ENCODE measurements at places on chromosomes 3 and 15. TPM values are rescaled to one million over a fixed set of nuclear protein-coding genes. Genes with fewer than 3 reads are reported as not detected.

Gene SPTSSB
- total RNA-seq = not detected

Gene IL20RB
- 3.0 TPM for total RNA-seq

Gene POLQ
- total RNA-seq = 4.7 TPM

Gene DUOX2
- total RNA-seq = not detected

Gene CERS3
- not detected for total RNA-seq

Gene CHAC1
- total RNA-seq = 79.5 TPM

Gene ADGRG7
- not detected for total RNA-seq

Gene CMTM7
- total RNA-seq = 15.5 TPM

Gene CLDN16
- not detected for total RNA-seq

Gene NRROS
- total RNA-seq = under 0.01 TPM

Gene ACTC1
- total RNA-seq = not detected

Gene KIF7
- total RNA-seq = 7.6 TPM

Gene SCN5A
- 0.34 TPM for total RNA-seq

Gene LEKR1
- 0.45 TPM for total RNA-seq

Gene P2RY1
- total RNA-seq = 0.30 TPM

Gene FBXW12
- not detected for total RNA-seq

Gene NMB
- 12.1 TPM for total RNA-seq

Gene MUSTN1
- total RNA-seq = not detected

Gene CELF6
- not detected for total RNA-seq

Gene KBTBD8
- total RNA-seq = 0.74 TPM

Gene CASR
- not detected for total RNA-seq

Gene SH2D7
- not detected for total RNA-seq

Gene LTF
- total RNA-seq = not detected

Gene THAP10
- total RNA-seq = 7.1 TPM

Gene GP9
- total RNA-seq = not detected

Gene ACAN
- total RNA-seq = under 0.01 TPM

Gene SATB1
- 2.5 TPM for total RNA-seq

Gene TMOD3
- 23.7 TPM for total RNA-seq

Gene MINAR1
- total RNA-seq = 1.0 TPM

Gene ZNF501
- total RNA-seq = 2.2 TPM

Gene SPINK8
- total RNA-seq = not detected

Gene CTXN2
- total RNA-seq = not detected

Gene NAA80
- total RNA-seq = 21.7 TPM

Gene LSAMP
- 2.0 TPM for total RNA-seq

Data from bronchus fibroblast of lung (primary cell).